NCI-H2171 treated with DMSO at 0.1 percent for 48 hours (cell line): ENCODE measurements at places on chromosomes 6 and 20.

DNA sequence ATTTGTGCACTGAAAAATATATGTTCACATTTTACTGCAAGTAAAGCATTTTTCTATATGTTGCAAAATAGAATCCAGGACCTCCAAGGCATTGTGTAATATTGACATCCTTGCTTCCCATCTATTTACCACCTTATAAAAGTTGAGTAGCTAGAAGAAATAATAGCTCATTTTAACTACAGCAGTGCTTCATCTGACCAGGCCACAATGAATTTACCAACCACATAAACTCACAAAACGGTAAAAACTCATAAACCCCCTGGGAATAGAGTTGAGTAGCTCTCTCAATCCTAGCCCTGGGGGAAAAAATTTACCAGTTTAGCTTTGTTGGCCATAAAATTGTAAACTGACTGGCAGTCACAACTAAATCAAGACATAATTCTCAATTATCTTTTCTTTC lies 3.9 kb downstream of the ATXN1 start:
- DNase-seq: no peak

DNA sequence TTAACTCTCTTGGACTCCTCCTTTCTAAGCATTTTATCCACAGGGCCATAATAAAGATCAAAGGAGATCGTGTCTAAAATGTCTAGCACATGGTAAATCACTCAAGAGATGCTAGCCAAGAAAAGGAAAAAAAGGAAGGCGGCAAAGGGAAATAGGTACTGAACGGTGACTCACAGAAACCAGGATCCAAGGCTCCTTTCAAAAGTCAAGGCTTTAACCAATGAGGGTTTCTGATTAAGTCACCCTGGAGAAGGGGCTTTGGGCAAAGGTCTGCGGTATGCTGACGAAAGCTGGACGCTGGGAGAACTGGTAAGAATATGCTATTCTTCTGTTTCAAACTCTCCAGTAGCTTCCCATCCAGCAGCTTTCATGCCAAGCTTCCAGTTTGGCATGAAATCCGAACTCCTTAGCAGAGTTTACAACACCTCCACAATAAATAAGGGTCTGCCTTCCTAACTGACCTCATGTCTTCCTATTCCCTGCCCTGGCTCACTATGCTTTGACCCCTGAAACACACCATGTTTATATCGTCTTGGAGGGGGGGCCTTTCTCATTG lies 1.0 kb downstream of the TOMM34 start:
- no peak for DNase-seq

DNA sequence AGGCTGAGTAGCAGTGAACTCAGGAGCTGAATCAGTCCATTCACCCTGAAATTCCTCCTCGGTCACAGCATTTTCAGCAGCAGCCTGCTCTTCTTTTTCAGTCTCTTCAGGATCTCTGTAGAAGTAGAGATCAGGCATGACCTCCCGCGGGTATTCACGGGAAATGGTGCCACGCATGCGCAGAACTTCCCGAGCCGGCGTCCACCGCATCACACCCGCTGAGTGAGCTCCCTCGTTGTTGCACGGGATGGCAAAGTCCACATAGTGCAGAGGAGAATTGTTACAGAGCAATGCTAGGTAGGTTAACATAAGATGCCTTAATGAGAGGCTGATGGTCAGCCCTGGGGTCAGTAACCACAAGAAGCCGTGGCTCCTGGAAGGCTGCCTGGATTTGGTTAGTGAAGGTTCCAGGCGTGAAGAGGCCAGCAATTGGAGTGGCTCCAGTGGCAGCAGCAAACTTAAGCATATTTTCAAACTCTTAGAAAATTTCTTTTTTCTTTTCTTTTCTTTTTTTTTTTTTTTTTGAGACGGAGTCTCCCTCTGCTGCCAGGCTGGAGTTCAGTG lies 113.5 kb upstream of the HDAC2 start:
- no peak for DNase-seq

GRCh38 chr6:150634176-150634963 lies 34.7 kb downstream of the PLEKHG1 start:
- no peak for DNase-seq

- peak; percentile 16 for DNase-seq
Measured at GRCh38 chr20:39857187-39857586, 831.8 kb downstream of the MAFB start.

DNA sequence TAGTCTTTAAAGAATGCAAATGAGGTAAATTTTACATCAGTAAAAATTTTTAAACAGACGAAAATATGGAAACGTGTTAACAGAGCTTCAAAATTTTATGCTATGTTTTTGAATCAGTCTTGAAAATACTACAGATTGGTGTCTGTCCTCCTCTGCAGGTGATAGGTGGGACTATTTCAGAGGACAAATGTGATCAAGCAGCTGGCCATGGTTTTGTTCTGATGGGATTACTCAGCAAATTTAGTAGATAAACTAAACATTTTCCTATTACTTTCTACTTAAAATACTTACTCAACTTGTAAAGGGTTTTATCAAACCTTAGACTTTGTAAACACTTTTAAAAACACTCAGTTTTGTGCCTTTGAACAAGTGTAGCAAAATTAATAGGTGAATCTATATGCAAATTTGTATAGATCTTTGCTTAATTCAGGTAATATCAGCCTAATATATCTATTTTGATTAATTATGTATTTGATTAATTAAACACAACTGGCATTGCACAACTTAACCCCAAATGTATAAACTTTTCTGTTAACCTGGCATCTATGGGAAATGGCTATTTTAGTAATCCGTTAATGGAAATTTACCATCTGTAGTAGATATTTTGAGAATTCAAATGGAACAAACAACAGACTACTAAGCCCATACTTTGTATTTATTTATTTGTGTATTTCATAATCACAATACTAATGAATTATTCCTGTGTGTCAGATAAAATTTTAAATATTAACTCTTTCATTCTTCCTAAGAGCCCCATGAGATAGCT lies 22.5 kb downstream of the ADGRB3 start:
- DNase-seq: no peak

GRCh38 chr6:18507561-18507960 lies 120.4 kb downstream of the RNF144B start:
- DNase-seq: no peak

DNA sequence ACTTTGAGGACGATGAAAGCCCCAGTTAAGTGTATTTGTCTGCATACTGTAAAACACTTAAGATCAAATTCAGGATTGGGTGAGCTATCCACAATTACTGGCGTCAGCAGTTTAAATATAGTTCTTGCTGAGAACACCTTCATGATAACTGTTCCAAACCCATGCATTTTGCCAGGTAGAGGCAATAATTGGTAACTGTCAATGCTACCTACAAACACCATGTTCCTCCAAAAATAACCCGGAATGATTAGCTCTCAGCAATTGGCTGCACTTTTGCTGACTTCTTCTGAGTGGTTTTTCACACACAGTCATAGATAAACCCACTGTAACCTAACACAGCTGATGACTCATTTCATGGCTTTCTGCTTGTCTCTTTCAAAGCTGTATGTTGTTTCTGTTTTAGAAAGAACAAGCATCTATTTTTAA lies 1358.6 kb upstream of the GJE1 start:
- DNase-seq: no peak

DNA sequence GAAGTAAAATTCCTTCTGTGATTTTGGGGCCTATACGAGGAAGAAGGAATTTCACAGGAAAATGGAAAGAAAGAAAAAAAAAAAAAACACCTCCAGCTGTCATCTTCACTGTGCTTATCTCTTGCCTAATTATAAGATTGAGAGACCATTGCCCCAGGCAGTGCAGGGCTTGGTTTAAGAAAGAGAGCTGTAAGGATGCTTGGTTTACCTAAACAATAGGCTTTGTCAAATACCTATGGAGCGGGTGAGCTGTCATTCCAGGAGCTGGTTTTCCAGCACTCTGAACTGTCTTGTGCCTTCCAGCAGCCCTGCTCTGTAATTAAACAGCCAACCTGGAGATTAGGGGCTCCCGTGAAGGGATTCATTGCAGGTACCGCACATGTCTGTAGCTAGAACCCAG lies 137.8 kb downstream of the EDN3 start:
- DNase-seq: peak; percentile 29

DNA sequence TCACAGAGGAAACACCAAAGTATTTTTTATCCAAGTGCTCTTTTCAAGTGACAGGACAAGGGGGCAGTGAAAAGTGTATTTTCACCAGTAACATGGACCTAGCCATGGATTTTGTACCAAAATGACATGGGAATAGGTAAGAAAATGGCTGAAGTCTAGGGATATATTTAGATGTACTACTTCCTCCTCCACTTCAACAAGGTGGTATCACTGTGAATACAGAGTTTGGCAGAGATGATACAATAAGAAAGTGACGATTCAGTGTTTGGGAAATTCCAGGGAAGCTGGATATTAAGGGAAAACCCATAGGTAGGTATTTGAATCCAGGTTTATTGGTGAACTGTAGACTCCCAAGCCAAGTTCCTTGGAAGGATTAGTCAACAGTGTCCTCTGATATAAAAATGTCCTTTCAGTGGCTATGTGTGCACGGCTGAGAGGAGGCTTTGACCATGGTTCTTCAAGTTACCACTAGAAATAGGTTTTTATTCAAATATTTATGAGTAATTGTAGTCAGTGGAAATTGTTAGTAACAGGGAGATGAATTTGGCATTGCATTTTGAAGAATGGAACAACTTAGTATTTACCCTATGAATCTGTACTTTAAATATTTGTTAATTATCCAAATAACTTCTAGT lies 356.0 kb upstream of the CITED2 start:
- DNase-seq: no peak

DNA sequence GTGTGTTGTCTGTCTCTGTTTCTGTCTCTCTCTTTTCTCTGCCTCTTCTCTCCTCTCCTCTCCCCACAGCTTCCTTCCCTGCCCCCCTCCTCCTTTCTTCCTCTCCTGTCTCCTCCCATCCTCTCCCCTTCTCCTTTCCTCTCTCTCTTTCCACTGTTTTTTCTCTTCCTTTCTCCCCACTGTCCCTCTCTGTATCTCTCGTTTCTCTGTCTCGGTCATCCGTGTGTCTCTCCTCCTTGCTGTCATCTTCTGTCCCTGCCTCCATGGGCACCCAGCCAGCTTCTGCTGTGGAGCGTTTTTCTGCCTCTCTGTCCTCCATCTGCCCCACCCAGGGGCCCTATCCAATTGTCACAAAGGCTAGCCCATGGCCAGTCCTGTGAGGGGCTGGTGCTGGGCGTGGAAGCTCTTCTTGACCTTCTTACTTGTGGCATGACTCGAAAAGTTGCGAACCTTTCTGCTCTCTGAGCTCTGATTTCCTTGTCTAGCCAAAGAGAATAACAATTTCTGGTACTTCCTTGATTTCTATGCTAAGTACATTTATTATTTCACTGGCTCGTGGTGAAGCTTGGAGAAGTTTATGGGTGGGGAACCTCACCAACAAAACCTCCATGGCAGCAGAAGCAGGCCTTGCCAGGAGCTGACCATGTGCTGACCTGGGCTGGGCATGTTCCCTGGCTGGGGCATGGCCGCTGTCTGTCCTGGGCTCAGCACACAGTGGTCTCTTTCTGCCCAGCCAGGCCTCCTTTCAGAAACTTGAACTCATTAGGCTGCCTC lies 69.3 kb downstream of the CEBPB start:
- DNase-seq: no peak

DNA sequence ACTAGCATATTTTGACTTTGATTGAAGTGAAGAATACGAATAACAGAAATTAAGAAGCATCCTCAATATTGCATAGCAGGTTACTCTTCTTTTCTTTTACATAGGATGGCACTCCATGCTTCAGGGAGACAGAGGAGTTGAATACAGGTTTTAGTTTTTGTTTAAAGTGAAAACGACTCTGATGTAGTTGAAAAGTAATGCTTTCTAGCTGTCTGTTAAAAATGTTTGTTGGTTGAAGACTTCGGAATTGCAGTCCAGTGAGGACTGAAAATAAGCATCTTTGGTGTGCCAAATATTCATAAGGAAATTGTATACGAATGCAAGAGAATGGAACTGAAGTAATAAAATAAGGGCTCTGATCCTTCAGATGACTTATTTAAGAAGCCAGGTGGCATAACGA lies 618 bp upstream of the SLC16A10 start:
- DNase-seq: no peak

GRCh38 chr6:114304304-114304887 lies 38.4 kb downstream of the HS3ST5 start:
- DNase-seq: peak; percentile 22

DNA sequence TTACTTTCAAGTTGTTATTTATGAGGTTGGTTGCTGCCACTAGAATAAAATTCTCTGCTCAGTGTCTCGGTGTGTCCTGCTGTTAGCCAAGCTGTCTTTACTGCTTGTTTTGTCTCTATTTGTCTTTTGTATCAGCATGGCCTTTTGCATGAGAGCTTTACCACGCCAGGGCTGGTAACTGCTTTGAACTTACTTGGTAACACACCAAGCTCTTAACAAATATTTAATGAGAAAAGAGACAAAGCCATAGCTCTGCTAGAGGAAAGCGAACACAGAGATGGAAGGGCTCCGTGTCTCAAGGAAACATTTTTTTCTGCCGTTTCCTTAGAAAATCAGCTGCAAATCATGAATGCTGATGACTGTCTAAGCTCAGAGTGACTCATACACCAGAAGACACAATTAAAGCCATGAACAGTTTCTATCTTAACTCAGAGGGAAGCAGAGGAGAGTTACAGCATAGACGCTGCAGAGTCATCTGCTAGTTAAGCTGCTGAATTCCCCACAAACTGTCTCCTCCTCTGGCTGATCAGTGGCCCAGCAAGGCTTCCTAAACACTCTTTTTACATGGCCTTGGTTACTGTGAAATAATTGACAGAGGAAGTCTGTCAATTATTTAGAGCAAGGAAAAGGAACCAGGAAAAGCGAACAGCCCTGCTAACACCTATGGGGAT lies 44.8 kb downstream of the AGPAT4 start:
- peak; percentile 44 for DNase-seq
